ENCODE measurements at places on chromosomes 6 and 20.

DNA sequence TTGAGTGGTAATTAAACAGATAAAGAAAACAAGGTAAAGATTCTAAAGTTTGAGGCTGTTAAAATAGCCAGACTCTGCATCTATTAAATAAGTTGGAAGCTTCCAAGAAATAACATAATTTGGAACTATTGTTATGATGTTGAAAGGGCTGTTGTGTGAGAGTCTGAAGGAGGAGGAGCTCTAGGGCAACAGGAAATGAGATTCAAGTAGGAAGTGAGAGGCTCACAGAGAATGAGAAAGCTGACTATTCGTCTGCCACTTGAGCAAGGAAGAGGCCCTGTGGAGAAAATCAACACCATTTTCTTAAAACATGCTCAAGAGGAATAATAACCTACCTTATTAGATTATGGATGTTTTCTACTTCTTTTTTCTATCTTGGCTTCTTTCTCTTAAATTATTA is 185.2 kb downstream of the SLC24A3 start:
- no peak for DNase-seq

- DNase-seq: no peak
Observed at GRCh38 chr6:78476561-78476960, 390.8 kb upstream of the IRAK1BP1 start.

- DNase-seq: no peak
Observed at GRCh38 chr20:18431206-18431605, 35.6 kb downstream of the DZANK1 start.

DNA sequence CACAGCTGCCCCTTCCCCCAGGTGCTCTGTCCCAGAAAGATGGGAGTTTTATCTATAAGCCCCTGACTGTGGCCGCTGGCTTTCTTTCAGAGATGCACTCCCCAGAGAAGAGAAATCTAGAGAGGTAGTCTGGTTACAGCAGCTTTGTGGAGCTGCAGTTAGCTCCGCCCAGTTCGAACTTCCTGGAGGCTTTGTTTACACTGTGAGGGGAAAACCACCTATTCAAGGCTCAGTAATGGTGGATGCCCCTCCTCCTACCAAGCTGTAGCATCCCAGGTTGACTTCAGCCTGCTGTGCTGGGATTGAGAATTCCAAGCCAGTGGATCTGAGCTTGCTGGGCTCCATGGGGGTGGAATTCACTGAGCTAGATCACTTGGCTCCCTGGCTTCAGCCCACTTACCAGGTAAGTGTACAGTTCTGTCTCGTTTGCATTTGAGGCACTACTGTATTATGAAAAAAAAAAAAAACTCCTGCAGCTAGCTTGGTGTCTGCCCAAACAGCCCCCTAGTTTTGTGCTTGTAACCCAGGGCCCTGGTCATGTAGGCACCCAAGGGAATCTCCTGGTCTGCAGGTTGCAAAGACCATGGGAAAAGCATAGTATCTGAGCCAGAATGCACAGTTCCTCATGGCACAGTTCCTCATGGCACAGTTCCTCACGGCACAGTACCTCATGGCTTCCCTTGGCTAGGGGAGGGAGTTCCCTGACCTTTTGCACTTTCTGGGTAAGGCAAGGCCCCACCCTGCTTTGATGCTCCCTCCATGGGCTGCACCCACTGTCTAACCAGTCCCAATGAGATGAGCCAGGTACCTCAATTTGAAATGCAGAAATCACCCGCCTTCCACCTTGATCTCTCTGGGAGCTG is 275.0 kb downstream of the CENPW start:
- no peak for DNase-seq

GRCh38 chr6:150639823-150640331 is 40.2 kb downstream of the PLEKHG1 start:
- no peak for DNase-seq

DNA sequence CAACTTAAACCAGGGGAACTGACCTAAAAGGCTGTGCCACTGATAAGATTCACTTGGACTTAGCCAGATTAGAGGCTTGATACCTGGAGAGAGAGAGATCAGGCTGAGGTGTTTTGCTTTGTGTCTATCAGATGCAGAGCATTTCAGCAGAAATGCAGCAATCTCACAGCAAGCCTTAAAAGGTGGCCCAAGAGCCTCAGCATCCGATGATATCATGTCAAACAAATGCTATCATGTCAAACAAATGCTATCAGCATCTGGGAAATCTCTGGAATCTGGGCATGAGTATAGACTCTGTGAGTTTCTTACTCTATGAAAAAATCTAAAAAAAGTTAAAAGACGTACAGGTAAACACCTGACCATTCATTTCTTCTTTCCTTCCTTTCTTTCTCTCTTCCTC is 718.9 kb downstream of the EYS start:
- no peak for DNase-seq

DNA sequence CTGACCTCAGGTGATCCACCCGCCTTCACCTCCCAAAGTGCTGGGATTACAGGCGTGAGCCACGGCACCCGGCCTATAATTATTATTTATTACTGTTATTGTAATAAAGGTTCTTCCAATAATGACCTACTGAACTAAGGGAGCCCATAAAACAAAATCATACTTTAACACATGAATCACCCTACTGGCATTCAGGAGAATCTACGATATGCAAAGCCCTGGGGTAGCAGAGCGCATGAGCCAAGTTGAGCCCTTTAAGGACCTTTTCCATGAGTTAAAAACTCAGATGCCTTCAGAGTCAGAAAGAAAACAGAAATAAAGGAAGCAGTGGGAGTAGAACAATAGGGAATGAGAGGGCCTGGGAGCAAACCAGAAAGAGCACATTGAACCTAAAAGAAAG is 41.5 kb downstream of the SNRPB start:
- DNase-seq: no peak

GRCh38 chr6:56756791-56757587 is 114.3 kb upstream of the DST start:
- no peak for DNase-seq

DNA sequence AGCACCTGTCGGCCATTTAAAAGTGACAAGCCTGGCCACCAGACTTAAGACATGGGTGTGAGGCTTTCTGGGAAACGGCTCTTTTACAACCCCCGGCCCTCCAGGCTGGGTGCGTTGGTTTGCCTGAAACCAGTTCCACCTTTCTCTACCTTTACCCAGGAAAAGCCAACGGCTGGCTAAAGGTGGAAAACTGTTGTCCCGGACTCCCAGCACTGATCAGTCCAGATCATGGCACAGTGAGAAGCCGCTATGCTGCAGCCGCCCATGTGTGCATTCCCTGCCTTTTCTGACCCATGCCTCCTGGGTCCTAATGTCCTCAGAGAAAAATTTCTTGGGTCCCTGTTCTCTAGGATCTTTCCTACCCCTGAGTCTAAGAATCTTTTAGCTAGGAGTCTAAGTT is 655.7 kb upstream of the HS3ST5 start:
- DNase-seq: no peak

DNA sequence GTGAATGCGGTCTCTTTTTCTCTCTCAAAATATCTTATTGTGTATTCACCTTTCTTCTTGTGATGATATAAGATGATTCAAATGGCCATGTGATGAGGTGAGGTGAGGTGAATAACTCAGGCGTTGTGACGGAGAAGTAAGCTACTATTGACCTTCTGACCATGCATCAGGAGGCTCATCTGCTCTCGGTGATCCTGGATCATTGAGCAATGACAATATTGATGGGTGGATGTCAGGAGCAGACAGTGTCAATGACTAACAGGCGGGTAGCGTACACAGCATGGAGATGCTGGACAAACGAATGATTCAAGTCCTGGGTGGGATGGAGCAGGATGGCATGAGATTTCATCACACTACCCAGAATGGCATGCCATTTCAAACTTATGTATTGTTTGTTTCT is 119.6 kb downstream of the PXDC1 start:
- DNase-seq: no peak

GRCh38 chr6:43817192-43817591 is 47.2 kb downstream of the VEGFA start:
- DNase-seq: no peak

DNA sequence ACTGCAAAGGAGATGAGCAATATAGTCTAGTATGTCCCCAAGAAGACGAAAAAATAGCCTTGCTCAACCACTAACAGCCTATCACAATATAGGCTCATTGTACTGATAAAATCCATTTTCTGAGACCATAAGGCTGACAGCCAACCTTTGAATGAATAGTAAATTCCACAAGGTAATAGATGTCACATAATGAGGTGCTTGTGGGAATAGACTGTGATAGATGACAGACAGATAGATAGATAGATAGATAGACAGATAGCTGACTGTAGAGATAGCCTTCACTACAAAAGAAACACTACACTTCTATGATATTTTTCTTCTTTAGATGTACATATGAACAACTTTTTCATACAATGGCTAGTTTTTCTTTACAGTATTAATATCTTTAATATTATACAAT is 760.3 kb upstream of the NRSN1 start:
- no peak for DNase-seq

GRCh38 chr6:43318011-43318410 is 9.4 kb upstream of the CRIP3 start:
- no peak for DNase-seq

DNA sequence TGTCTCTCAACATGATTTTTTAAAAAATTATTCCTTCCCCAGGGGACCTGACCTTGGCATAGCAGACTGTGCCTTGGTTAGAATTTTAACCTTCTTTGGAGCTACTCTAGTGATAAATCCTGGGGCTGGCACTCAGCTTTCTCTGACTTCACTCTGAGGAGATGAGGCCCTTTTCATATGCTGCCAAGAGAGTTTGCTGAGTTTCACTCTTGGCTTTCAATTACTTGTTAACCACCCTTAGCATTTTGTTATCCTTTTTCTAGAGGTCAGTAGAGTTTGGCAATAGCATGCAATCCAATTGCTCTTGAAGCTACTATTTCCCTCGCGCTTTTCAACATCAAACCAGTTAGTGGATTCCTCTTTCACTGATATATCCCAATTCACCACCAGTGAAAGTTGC is 920.3 kb downstream of the EYS start:
- DNase-seq: no peak

DNA sequence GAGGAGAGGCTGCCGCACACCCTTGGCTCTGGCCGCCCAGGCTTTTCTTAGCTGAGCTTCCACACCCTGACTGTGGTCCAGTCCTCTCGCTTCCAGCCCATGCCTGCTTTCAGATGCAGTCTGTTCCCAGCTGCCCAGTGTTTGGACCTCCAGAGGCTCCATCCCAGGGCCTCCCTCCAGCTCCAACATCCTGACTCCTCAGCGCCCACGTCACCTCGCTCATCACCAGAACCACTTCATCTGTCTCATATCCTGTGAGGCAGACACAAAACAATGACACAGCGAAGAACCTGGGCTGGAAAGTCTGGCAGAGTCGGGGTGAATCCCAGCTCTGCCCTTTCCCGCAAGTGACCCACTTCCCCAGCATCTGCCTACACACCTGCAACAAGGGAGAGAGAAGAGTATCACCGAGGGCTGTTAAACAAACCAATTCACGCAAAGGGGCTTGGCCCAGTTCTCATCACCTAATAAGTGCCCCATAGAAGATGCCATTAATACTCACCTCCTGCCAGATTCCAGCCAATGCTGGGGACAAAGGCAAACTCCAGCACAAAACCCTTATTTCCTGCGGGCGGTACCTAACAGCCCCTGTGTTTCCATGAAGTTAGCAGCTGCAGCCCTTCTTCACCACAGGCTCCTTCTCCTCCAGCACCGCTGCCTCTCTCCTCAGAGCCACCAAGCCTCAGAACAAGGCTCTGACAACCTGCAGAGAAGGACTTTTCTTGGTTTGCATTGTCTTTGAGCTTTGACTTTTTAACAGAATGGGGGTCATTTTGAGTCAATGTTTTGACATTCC is 133.4 kb upstream of the CDH4 start:
- DNase-seq: no peak

- DNase-seq: no peak
Observed at GRCh38 chr6:157768304-157768703, 54.7 kb upstream of the SNX9 start.

- DNase-seq: no peak
Observed at GRCh38 chr20:9145142-9145541, 76.3 kb downstream of the PLCB4 start.

- DNase-seq: no peak
Observed at GRCh38 chr6:166245148-166245547, 63.0 kb downstream of the PRR18 start.

- DNase-seq: no peak
Observed at GRCh38 chr6:27562027-27562410, 89.1 kb upstream of the ZNF184 start.

Data from right renal pelvis (tissue), 4 donors.